ENCODE measurements at places on chromosomes 5 and 9. TPM values are rescaled to one million over a fixed set of nuclear protein-coding genes. Genes with fewer than 3 reads are reported as not detected.
A peak's percentile ranks its signal among the peaks of the same experiment; 100 is the strongest.

GRCh38 chr5:16454686-16455085 lies 10.9 kb downstream of the ZNF622 start:
- no peak for DNase-seq

GRCh38 chr5:173458828-173459609 lies 130.8 kb upstream of the STC2 start:
- peak; percentile 59 for DNase-seq

Gene MARVELD2
- total RNA-seq = 2.5 TPM

Gene SLCO4C1
- total RNA-seq = under 0.01 TPM

Gene IQGAP2
- total RNA-seq = 0.24 TPM

Gene CYLC2
- not detected for total RNA-seq

All from RPMI7951 (cell line).